ENCODE measurements at places on chromosomes 12 and 14.
A peak's percentile ranks its signal among the peaks of the same experiment; 100 is the strongest.

DNA sequence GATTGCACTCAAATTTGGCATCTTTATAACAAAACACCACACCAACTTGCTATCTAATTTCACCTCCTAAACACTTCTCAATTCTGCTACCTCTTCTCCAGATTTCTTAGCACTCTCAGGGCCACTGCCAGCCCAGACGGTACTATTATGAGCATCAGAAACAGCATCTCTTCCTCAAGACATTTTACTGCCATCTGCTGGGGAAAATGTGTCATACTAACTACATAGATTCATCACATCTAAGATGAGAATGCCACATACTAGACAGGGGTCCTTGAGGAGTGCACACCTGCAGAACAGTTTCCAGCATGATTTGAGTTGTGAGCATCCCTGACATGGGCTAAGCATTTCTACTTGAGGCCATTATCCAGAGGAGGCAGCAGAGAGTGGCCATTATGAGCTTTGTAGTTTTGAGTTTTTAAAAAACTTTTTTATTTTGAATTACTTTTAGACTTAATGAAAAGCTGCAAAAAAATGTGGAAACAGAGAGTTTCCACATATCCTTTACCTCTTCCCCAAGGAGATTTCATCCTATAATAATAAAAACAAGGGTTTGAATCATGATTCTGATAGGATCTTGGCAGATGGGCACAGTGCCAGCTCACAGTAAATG lies 15.1 kb upstream of the GRIP1 start:
- DNase-seq: no peak

GRCh38 chr14:105285174-105285573 lies 15.6 kb downstream of the BRF1 start:
- no peak for DNase-seq

DNA sequence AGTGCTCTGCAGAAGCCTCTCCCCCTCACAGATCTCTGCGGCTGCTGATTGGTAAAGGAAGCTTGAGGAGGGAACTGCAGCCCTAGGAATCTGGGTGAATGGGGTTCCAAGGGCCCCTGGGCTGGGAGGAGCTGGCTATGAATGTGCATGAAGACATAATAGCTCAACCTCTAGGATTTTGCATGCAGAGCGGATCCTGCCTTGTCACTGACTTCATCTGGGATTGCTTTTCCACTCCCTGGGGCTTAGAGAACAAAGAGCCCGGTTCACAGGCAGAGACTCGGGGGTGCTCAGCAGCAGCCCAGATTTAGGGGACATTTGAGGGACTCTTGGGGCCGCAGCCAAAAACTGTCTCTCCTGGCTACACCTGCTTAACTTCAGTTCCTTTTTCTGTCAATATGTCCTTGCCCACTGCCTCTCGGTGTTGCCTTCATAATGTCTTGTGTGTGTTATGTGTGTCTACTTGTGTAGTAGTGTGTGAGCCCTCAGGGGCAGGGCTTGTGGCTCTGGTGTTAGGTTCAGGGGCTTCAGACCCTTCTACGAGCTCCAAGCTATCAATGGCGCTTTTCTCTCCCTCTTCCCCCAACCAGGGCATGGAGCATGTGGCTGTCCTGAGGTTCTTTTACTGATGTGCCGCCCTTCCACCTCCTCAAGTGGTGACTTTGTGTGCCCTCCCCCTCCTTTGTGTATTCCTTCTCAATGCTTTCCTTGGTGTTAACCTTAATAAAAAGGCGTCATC lies 1.9 kb downstream of the CCDC184 start:
- no peak for DNase-seq

DNA sequence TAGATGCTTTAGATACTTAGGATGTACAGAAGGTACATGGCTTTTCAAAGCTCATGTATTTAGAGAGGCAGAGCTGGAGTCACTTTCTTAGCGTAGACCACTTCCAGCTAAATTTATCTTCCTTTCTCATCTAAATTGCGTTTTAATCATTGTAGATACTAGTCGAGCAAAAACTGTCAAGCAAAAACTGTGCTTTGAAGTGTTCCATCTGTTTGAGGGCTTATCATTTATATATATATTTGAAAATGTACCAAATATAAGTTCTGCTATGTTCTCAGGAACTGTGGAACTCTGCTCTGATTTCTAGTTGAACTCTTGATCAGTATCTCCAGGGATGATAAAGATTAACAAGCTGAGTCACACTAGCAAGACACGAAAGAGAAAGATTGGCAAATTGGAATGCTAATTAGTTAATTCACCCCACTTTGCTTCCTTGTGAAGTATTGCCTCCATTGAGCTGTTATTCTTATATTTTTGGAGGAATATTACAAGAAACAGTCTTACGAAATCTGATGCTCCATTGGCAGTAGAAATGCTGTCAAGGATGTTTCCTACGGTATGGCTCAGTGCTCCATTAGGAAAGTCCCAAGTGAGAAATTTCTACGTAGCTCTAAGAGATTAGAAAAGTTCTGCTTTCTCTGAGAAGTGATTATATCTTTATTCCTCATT lies 310.7 kb downstream of the AEBP2 start:
- no peak for DNase-seq

DNA sequence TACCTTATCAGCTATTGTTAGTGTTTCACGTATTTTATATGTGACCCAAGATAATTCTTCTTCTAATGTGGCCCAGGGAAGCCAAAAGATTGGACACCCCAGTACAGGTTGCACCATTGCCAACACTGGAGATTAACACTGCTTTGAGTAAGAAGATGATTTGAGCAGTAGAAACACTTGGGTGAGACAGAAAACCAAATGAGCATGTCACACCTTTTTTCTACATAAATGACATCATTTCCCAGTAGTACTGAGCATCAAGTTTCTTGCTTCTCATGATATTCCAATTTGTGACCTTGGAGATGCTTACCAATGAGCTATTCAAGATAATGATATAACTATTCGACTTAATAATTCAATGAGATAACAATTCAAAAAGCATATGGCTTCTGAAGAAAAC lies 140.0 kb downstream of the LLPH start:
- DNase-seq: no peak

DNA sequence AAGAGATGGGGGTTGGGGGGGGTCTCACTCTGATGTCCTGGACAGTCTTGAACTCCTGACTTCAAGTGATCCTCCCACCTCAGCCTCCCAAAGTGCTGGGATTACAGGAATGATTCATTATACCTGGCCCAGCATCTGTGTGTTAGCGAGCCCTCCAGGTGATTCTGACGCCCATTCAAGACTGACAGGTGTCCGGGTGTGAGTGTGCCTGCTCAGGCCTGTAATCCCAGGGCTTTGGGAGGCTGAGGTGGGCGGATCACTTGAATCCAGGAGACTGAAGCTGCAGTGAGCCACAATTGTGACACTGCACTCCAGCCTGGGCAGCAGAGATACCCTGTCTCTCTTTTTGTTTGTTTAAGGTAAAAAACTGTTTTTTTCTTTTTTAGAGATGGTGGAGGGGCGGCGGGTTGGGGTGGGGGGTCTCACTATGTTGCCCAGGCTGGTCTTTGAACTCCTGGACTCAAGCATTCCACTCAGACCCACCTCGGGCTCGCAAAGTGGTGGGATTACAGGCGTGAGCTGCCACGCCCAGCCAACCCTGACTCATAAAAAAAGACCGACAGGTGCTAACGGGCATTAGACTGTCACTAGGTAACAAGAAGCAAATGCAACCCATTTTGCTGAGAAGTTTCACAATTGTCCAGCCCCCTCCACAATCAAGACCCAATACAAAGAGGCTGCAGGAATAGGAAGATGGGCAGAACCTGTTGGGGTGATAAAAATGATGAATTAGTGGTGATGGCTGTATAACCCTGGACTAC lies 4.7 kb downstream of the VSIG10 start:
- DNase-seq: no peak

DNA sequence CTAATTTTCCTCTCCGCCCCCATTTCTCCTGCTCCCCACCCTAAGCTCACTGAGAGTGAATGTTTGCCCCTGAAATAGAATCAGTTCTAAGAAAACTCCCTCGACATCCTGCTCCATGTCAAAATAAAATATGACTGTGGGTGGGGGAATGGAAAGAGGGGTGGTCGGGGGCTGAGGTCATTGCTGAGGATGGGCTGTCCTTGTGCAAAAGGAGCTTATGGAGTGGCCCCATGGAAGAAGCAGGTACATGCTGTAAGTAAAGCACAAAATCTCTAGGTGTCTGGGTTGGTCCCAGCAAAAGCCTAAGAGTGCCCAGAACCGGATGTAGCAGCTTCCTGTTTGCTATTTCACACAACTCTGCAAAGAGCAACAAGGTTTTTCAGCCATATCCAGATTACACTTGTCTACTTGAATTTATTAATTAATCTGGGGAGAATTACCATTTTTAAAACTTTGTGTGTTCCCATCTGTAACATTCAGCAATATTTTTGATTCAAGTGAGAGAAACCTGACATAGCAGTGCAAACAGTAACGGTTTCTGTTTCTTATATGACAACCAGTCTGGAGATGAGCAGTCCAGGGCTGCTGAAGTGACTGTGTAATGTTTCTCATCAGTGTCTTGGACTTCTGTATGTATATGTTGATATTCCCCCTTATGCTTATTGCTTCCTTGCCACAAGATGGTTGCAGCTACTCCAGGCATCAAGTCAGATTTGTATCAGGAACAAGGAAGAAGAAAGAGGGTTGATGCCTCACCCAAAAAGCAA lies 40.4 kb upstream of the GZMB start:
- DNase-seq: peak; percentile 19

DNA sequence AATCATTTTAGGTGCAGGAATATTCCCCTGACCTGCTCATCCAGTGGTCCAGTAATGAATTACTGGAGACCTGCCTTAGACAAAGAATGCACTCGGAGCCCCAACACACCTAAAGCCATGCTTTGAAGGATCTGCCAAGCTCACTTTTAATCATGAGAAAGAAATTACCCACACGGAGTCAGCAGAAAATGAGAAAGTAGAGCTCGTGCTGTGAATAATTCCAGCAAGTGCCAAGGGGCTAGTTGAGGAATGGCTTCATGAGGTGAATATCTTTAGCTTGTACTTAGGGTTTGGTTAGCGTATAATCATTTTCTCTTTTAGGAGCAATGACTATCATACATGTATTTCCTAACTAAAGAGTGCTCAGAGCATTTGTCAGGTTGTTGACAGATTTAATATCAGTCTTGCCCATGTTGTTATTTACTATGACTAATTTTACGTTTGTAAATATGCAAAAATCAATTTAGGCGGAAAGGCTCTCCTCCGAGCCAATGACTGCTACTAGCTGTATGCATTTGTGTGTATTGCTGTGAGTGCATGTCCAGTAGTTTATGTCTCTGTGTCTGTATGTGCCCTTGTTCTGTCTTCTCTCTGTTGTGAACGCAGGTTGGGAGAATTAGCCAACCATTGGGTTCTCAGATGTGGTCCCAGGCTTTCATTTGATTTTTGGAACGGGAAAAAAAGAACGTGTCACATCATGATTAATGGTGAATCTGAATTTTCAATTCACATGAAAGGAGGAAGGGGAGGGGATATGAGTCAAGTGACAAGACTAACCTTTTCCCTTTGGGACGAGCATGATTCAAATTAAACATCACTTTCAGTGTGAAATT lies 98.4 kb downstream of the RMST start:
- no peak for DNase-seq

- DNase-seq: no peak
Measured at GRCh38 chr12:62640910-62641448, 174.4 kb downstream of the MON2 start.

DNA sequence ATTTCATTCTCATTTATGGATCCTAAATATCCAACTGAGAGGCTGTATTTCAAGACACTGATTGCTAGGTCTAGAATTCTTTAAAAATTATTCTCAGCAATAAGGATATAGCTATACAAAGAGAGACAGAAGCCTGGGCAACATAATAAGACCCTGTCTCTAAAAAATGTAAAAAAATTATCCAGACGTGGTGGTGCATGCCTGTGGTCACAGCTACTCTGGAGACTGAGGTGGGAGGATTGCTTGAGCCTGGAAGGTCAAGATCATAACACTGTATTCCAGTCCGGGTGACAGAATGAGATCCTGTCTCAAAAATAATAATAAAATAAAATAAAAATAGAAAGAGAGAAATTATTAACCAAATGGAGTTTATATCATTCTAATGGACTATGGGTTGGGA lies 20.6 kb upstream of the ARID2 start:
- DNase-seq: no peak

GRCh38 chr12:57846285-57846576 lies 298 bp downstream of the CTDSP2 start:
- no peak for DNase-seq
